ENCODE measurements at places on chromosomes 1 and 21. TPM values are rescaled to one million over a fixed set of nuclear protein-coding genes. Genes with fewer than 3 reads are reported as not detected.

Gene DNAJB4
- total RNA-seq: 15.8 TPM

- DNase-seq: peak; percentile 67
These were observed 27.2 kb upstream of the TDRD10 start for GRCh38 chr1:154474802-154475201.

GRCh38 chr1:36387141-36387949 is 1.6 kb upstream of the STK40 start:
- no peak for DNase-seq

- DNase-seq: no peak
These were observed 143.5 kb downstream of the C1orf94 start for GRCh38 chr1:34320053-34320669.

- no peak for DNase-seq
These were observed 30.0 kb upstream of the EPS8L3 start for GRCh38 chr1:109793486-109794318.

Gene LSM10
- total RNA-seq: 22.5 TPM

All from mucosa of descending colon (tissue), 3 donors.